ENCODE measurements at places on chromosomes 13 and 19.
A peak's percentile ranks its signal among the peaks of the same experiment; 100 is the strongest.

GRCh38 chr19:56942756-56943155, 102.2 kb upstream of the PEG3 start:
- no peak for DNase-seq

GRCh38 chr13:27461940-27462584, 11.7 kb upstream of the MTIF3 start:
- DNase-seq: no peak

- DNase-seq: no peak
Observed at GRCh38 chr13:88958821-88959220, 1287.7 kb downstream of the SLITRK5 start.

DNA sequence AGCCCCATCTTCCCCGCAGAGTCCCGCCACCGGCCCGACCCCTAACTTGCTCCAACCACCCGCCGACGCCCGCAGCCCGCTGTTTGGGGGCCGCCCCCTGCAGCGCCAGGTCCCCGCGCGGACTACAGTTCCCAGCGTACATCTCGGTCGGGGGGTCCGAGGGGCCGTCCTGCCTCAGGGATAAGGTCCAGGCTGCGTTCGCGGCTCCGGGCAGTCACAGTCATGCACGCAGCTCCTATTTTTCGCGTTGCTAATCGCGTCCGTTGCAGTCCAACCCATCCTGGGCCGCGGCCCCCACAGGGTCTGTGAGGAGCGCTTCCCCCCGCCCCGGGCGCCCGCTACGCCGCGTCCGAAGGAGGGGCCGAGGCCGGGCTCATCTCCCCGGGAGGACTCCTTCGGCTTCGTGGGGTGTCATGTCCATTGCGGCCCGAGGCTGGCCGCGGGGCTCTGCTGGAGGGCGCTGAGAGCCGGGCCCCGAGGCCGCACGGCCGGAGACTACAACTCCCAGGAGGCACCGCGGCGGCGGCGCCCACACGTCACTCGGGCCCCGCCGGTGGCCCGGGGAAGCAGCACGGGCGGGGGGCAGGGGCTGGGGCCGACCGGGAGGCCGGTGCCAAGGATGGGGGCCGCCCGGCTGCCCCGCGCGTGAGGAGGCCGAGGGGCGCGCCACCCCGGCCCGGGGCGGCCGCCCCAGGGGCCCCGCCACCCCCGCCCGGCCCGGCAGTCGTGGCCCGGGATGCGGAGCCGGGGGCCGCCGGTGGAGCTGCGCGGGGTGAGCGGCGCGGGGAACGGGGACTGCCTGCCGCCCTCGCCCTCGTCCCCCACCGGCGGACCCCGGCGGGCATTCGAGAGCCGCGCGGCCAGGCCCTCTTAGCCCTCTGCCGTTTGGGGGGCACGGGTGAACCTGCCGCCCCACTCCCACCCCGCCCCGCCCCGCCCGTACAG, at the start of gene MAP3K10:
TSS of gene MAP3K10 (plus strand) at position 536 of the 945 bp plus-strand sequence. CDS start 606 bp downstream, outside the sequence.
- peak; percentile 48 for DNase-seq

DNA sequence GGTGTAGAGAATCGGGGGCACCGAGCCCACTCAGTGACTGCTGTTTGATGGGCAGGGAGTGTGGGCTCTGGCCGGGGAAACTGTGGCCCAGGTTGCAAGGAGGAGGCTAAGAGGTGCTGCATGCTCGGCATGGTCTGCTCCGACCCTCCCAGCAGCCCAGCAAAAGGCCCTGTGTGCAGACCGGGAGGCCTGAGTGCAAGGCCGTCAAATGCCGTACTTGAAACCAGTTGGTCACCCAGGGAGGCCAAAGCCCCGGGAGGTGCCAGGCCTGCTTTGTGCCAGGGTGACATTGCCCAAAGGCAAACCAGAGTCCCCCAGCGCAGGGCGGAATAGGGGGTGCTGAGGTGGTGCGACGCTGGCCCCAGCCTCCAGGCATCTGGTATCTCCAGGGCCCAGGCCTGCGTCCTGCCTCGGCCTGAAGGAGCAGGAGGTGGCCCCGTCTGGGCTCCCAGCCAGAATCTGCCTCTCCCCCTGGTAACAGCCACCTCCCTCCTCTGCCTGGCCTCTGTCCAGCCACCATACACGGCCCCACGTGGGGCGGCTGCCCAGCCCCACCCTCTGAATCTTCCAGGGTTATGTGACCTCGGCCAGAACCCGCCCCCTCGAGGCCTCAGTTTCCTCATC, 4.0 kb downstream of the PIK3R2 start:
- DNase-seq: no peak

DNA sequence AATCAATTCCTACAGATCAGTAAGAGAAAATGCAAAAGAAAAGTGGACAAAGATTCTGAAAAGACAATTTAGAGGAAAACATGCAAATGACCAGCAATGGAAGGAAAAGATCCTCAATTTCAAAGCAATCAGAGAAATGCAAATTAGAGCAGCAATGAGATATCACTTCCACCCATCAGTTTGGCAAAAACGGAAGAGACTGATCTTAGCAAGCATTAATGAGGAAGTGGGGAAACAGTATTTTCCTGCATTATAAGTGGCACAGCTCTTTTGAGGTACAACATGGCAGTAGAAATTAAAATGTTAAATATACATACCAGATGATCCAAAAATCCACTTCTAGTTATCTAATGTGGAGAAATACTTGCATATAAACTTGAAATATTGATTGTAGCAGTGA, 69.1 kb upstream of the SLC7A1 start:
- DNase-seq: no peak

DNA sequence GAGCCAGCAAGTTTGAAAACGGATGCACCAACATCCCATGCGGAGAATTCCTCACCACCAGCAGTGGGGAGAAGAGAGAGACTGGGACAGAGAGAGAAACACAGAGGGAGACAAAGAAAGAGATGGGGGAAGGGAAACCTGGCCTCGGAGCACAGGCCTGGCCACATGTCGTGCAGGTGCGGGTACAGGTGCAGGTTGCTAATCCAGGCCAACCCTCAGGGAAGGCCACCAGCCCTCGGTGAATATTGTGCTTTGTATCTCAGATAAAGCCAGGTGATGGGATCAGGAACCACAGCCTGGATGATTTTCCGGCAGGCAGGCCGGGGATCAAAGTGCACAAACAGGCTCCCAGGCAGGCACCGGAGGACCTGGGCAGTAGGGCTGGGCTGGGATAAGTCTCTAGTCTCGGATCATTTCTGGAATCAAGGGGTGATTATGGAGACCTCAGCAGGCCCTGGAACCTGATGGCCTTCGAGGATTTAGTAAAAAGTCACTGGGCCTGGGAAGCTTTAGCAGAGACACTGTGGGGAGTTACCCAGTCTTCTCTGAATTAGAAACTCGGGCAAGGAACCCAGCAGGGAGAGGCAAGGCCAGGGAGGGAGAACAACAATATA, 3.7 kb downstream of the GAS6 start:
- DNase-seq: no peak

- DNase-seq: no peak
Observed at GRCh38 chr13:109844396-109844795, 58.0 kb upstream of the IRS2 start.

- DNase-seq: no peak
Observed at GRCh38 chr13:26693749-26694463, 66.7 kb downstream of the GPR12 start.

DNA sequence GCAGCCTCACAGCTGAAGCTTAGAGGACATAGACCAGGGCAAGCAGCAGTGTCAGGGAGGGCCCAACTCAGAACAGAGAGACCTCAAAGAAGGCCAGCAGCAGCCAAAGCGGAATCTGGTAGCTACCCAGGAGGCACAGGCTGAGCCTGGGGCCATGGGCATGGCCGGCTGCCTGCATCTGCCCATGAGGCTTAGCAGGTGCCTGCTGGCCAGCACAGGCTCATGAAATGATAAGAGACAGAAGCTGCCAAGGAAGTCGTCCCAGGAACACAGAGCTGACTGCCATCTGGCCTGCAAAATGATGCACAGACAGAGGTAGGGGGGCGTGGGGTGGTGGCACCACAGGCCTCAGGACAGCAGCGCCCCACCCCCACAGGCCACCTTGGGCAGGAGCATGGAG, 29.2 kb downstream of the TUBA3C start:
- no peak for DNase-seq

- DNase-seq: no peak
Observed at GRCh38 chr13:97933776-97934175, 19.7 kb upstream of the IPO5 start.

DNA sequence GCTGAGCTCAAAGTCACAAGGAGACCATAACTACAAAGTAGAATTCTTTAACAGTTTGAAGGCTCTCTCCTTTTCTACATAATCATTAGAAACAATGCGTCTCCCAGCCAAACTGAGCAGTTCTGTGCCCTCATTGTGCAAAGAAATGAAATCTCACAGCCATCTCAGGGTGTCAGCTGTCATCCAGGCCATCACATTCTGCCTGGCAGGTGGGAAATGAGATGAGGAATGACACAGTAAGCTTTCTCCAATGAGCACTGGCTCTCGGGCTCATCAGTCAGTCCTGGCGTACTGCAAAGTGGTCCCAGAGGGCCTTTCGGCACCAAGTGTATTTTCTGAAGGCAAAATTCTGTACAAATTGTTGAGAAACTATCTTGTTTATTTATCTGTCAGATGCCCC, 306.5 kb downstream of the KCTD12 start:
- DNase-seq: no peak

DNA sequence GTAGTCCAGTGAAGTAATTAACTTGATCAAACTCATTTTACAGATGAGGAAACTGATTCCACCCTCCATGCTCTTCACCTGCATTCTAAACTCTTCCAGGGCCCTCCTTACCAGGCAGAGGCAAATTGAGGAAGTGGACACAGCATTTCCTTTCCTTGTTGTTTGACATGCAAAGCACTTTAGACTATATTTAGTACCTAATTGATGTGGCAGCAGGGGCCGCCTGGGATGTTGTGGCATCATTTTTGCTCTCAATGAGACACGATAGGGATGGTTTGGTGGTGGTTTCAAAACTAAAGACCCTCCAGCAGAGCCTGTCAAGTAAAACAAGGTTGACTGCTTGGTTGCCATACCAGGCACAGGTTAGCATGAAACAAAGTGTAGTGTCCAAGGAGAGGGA, 7.9 kb downstream of the SIPA1L3 start:
- no peak for DNase-seq

DNA sequence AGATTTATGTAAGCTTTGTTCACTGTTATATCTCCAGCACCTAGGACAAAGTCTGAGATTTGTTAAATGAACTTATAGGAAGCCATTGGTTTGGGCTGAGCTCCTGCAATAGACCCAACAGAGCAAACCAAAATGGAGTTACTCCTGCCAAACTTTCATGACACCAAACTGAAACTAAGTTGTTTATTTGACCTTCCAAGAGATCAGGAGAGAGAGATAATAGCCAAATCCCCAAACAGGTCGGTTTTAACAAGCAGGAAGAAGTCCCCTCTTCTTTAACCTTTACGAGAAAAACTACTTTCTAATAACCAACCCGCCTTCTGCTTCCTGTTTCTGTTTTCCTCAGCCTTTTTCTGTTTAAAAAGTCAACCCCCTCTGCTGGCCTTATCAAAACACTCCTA, 54.9 kb upstream of the ATP12A start:
- no peak for DNase-seq

DNA sequence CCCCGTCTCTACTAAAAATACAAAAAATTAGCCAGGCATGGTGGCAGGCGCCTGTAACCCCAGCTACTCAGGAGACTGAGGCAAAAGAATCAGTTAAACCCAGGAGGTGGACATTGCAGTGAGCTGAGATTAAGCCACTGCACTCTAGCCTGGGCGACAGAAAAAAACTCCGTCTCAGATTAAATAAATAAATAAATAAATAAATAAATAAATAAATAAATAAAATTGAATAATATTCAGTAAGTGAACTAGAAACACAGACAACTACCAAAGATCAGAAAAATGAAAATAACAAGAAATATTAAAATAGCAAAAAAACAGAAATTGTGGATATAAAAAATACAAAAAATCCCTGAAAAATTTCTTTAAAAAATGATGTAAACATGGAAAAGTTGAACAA, 172.4 kb downstream of the ZNF486 start:
- no peak for DNase-seq

GRCh38 chr13:45105895-45106294, 14.4 kb upstream of the GTF2F2 start:
- DNase-seq: no peak

DNA sequence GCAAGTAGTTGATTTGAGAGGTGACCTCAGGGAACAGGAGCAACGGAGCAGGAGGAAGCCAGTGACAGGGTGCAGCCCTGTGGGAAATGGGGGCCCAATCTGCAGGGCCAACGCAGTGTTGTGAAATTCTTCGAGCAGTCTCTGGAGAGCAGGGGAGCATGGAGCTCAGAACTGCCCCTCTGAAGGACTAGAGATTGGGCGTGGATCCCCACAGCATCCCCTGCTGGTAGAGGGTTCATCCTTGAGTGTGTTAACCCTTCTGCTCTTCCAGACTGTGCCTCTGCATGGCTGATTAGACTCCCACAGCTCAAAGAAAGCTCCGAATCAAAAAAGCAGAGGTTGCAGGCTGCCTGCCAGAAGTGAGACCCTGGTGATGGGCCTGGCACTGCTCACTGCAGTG, 77.9 kb upstream of the UQCRFS1 start:
- no peak for DNase-seq

DNA sequence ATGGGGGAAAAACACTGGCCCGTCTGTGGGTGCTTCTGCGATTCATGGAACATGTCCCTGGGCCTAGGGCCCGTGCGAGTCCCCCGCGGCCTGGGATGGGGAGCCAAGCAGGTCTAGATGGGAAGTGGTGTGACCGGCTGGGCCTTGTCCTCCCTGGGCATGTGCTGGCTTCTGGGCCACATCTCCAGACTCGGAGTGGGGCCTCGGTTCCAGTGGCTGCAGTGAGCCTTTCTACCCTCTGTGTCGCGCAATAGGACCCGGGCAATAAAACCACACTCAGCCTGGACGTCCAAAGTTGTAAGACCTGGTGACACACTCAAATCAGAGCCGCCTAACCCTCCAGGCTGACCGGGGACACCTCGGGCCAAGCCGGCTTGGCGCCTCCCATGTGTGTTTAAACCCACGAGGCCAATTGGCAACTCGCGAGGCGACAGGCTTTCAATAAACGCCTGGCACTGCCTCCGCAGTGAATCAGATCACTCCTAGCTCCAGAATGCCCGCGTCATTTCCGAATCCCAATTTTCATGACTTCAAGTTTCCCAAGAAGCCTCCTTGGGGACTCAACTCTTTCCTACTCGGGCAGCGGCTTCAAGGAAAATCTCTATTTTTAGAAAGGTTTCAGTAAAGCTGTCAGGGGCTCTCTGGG, 57.3 kb downstream of the KLF2 start:
- no peak for DNase-seq

DNA sequence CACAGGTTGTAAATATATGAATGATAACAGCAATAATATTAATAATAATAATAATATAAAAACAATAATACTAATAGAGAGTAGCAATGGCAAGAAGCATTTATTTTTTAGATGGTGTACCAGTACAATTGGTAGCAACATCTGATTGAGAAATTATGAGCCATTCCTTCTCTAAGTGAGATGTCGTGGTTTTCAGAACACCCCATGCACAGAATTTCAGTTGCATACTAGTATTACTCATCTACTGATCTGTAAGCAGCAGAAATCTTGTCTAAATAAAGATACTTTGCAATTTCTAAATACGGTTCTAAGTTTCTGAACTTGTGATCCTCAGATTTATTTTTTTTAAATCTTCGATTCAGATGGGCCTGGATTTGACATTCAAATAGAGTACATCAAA, 788.0 kb upstream of the ATXN8OS start:
- DNase-seq: no peak
